Stimulated activated CD4-positive, alpha-beta T cell treated with anti-CD3 and anti-CD28 coated beads, Interleukin-1b, Interleukin-23, amount 100 ng/mL, for 1 hour (primary cell): ENCODE measurements at places on chromosomes 4 and X.

DNA sequence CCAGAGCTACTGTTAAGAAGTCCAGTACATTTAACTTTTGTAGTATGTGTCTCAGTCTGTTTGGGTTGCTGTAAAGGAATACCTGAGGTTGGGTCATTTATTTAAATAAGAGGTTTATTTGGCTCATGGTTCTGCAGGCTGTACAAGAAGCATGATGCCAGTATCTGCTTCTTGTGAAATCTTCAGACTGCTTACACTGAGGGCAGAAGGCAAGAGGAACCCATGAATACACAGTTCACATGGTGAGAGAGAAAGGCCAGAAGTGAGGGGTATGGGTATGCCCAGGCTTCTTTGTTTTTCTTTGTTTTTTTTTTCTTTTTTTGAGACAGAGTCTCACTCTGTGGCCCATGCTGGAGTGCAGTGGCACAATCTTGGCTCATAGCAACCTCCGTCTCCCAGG lies 6.0 kb upstream of the CISD2 start:
- DNase-seq = no peak

GRCh38 chr4:114420069-114420468 lies 178.5 kb upstream of the UGT8 start:
- DNase-seq = no peak

DNA sequence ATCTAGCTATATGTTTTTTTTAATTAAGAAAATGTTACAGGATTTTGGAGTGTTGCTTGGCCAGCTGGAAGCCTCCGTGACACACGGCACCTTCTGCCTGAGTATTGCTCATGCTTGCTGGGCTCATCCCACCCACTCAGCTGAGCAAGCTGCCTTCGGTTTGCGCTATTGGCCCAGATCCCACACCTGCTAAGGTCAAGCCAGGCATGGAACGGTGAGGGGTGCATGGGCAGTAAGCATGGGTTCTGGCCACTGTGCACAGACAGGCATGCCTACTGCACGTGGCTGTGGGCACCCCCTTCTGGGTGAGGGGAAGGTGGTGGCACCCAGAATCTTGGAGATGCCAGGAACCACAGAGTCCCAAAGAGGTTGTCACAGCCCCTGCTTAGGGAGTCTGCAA lies 1178.4 kb upstream of the PCDH7 start:
- DNase-seq = no peak

DNA sequence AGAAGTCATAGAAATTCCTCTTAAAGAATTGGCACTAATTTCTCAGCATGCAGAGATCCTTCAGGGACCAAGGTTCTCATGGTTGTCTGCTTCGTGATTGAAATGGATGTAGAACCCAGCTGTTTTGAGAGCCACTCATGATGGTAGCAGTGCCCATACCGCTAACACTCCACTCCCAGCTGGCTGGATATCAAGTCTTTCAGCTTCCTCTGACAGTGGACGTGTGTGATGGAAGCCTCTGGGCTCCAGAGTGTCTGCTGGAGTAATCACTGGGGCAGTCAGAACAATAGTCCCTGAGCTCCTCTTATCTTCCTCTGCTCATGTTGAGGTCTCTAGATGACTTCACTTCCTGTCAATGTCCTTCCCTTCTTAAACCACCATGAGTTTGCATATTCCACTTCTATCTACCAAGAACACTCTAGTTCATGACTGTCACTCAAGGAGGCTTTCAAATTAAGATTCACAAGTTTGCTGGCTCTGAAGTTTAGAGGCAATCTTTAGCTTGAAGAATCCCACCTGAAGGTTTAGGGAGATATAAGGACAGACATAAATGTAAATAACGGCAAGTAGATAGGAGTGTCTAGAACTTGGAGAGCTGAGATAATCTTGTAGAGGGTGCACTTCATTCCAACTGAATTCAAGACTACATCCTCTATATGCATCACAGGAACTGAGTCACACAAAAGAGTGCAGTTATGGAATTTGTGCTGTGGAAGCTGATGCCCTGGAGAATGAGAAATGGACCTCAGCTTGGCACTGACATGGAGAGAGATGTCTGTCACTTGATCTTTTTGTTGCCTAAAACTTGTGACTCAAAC lies 64.5 kb upstream of the WDR1 start:
- no peak for DNase-seq

GRCh38 chrX:56563231-56564161 lies at the start of gene UBQLN2:
UBQLN2 (plus strand) TSS chrX:56563627; CDS start chrX:56563874, 247 bp downstream.
- peak; percentile 48 for DNase-seq

DNA sequence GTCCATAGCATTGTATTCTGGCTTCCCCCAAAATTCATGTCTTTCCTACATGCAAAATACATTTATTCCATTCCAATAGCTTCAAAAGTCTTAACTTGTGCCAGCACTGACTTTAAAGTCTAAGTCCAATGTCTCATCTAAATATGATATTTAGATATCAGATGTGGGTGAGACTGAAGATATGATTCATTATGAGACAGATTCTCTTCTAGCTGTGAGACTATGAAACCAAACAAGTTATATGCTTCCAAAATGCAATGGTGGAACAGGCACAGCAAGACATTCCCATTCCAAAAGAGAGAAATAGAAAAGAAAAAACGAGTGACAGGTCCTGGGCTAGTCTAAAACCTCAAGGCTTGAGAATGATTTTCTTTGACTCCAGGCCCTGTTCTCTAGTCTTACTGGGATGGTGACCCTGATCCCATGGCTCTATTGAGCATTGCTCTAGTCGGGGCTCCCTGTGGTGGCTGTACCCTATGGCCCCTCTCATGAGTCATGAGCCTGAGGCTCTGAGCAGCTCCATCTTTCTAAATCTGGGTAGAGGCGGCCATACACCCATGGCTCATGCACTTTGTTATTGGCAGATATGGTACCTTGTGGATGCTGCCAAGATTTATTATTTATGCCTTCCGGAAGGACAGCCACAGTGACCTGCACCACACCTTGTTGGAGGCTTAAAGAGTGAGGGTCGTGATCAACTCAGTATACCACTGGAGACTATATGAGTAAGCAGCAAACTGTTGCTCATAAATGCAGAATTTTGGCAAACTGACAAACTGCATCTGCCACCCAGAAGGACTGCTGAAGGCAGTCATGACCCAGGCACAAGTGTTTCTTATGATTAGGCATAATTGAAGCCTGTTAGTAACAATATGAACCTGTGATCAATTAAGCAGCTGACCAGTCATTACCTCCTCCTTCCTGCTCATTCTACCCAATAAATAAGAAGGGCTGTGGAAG lies 38.5 kb upstream of the BOD1L1 start:
- DNase-seq = no peak

- no peak for DNase-seq
These were observed 139.7 kb downstream of the CFAP299 start for GRCh38 chr4:80475236-80475635.

DNA sequence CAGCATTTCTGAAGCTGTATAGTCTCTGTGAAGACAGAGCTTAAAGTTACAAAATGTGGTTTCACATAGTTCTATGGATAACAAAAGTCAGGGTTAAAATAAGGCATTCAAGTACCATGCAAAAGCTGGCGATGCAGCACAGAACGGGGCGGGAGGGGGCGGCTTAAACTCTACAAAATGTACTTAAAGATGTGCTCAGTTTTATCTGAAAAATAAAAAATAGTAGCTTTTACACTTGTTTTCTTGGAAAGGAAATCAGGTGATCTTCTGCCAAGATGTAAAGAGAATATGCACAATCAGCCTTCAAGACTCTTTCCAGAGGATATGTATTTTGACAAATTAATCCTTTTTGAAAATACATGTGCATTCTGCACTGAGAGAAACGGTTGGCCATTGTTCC lies 301.7 kb upstream of the EMCN start:
- DNase-seq = no peak

DNA sequence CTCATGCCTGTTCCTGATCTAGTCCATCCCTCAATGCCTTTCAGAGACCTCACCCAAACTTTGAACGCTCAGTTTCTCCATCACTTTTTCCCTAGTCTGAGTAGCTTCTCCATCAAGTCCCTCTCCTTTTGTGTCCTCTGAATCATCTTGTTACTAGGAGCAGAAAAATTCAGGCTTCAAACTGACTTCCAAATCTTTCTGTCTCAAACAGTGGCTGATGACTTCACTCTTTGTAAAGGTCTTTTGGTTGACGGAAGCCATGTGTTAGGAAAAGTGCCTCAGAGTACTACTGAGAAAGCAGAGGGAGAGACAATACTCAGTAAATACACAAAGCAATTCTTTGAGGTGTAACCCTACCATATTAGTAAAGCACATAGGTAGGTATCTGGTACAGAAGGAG lies 65.7 kb upstream of the CAMK2D start:
- DNase-seq = no peak

DNA sequence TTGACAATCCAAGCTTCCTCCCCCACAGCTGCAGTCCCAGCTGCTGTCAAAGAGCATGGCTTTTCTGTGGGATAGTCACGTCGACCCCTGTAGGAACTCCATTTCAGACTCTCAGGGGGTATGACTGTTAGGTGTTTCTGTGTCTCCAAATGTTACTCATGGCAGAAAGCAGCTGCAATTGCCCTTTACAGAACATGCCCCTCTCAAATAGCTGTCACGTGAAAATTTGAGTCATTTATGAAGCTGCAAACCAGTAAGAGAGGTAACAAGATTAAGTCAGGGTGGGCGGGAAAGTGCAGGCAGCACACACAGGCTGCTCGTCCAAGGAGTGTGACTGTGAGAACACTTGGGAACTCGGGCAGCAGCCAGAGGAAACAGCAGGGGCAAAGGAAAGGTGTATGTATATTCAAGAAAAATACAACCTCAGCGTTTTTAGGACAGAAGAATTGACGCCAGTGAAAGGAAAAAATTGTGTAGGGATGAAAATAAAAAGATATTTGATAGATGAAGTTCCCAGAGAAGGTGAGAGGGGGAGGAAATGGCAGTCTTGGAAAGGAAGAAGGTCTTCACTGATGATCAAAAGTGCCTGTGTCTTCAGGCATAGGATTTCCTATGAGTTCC lies 66.5 kb upstream of the TMEM184C start:
- DNase-seq = no peak

DNA sequence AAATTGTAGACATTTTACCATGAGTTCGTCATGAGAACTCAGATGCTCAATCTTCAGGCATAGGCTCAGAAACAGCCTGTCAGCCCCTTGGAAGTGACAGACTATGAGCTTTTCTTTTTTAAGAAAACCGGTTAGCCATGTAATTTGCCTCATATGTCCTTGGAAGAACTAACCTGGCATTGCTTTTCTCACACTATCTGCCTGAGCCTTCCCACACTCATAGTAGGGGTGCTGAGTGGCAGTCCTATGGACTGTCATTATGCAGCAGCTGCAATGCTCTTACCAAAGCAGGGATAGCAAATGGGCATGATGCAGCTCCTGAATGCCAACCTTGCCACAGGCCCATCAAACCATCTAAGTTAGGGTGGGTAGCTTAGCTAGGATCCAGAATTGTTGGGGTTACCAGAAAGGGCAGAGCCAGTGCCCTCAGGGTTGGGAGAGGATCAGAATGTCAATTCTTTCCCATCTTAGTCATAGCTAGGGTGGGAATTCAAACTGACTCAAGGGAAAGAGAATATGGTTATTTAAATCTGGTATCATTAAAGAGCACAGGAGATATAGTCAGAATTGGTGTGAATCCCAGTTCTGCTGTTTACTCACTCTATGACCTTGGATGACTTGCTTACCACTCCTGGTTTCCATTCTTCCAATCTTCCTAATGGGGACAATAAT lies 230.6 kb upstream of the CPEB2 start:
- no peak for DNase-seq

DNA sequence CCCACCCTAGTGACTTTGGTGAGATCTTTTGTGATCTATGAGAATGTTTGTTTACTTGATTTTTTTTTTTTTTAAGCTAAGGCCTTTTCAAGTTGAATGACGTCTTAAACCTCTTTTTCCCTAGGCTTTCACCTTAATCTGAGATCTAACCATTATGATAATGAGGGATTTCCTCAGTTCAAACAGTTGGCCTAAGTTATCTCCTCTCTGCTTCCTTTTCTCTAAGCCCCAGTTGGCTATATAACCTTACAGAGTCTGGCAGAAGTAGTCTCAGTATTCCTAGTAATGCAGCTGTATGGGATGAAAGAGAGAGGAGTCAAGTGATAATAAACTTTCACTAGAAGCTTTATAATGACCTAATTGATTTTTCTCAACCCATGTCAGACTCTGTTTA lies 99.0 kb downstream of the STIM2 start:
- DNase-seq = no peak

- DNase-seq = no peak
These were observed 23.6 kb downstream of the CPZ start for GRCh38 chr4:8615921-8616787.

DNA sequence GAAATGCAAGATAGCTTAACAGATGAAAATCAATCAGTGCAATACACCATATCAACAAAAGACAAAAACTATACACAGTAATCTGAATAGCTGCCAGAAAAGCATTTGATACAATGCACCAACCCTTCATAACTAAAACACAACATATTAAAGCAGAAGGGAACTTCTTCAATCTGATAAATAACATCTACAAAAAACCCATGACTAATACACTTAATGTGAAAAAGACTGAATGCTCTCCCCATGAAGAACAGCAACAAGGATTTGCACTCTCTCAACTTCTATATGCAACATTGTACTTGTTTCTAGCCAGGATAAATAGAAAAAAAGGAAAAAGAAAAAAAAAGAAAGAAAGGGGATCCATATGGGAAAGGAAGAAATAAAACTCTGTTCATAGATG lies 139.7 kb downstream of the RBM47 start:
- no peak for DNase-seq

DNA sequence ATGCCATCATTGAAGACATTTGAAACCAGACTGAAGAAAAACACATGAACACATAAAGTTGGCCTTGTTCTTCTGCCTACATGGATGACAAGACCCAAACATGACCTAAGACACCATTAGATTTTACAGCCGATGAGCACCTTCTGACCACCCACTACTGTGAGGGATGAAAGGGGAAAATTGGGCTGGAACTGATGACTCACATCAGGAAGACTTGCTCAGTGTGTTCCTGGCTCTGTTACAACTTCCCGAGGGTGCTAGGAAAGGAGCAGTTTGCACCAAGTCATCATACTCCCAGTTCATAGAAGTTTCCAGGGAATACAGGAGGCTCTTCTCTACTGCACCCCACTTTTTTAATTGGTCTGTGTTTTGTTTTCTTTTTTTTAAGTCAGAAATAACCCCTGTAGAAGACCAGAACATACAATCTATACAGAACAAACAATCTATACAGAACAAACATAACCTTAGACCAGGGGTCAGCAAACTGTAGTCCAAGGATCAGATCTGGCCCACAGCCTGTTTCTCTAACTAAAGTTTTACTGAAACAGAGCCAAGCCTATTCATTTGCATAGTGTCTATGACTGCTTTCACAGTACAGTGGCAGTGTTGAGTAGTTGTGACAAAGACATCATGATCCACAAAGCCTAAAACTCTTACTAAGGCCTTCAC lies 25.3 kb downstream of the BTC start:
- no peak for DNase-seq

DNA sequence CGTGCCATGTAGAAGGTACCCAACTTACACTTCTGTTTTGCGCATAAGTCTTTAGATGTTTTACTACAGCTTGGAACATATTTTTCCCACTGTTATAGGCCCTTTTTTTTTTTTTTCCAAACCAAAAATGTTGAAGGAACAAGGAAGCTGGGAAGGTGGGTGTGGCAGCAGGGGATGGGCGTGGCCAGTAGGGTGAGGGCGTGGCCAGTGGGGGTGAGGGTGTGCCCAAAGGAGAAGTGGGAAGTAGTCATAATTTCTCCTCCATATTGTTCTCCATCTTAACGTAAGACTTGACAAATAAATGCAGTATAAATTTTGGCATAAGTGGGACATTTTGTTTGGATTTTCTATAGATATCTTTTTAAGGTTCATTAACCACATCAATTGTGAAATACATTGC lies 30.4 kb downstream of the CLDN22 start:
- no peak for DNase-seq

GRCh38 chr4:59966758-59967157 lies 1233.4 kb upstream of the ADGRL3 start:
- DNase-seq = no peak
